ENCODE measurements at places on chromosomes 3 and 15.

- no peak for DNase-seq
Measured at GRCh38 chr15:85527895-85528294, 147.5 kb downstream of the AKAP13 start.

DNA sequence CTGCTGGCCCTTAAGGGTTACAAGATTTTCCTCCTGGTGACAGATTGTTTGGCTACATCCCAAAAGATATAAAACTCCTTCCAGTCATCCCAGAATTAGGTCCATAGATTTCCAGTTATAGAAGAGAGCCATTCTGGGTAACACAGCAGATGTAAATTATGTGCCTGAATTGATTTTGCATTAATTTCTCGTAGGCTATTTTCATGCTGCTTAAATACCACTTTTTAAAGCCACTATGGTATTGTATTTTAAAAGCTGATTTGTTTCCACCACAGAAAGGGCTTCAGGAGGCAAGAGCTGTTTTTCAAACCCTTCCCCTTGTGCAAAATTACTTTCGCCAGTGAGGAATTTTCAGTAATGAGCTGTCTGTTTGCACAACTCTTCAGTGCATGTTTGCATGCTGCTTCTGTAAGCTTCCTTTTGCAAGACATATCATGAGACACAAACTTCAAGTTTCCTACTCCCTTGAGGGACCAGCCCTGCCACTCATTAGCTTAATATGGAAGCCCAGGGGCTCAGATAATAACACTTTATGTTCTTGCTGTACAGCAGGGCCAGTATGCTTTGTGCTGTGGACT is 105.4 kb upstream of the TNIK start:
- DNase-seq: no peak

DNA sequence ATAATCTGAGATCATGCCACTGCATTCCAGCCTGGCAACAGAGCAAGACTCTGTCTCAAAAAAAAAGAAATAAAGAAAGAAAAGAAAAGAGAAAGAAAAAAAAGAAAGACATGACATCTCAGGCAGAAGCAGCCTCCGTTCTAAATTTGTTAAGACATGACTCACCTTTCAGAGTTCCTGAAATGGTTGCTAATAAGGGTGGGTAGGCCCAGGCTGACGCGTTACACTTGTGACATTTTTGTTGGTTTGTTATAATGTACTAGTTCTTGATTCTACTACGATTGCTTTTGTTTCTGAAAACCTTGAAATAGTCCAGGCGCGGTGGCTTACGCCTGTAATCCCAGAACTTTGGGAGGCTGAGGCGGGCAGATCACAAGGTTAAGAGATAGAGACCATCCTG is 21.0 kb downstream of the SLC25A20 start:
- no peak for DNase-seq

- DNase-seq: no peak
Measured at GRCh38 chr15:73926219-73927002, at the start of gene LOXL1. Gene LOXL1 (plus strand): TSS chr15:73926462. CDS start chr15:73926784, 322 bp downstream.

DNA sequence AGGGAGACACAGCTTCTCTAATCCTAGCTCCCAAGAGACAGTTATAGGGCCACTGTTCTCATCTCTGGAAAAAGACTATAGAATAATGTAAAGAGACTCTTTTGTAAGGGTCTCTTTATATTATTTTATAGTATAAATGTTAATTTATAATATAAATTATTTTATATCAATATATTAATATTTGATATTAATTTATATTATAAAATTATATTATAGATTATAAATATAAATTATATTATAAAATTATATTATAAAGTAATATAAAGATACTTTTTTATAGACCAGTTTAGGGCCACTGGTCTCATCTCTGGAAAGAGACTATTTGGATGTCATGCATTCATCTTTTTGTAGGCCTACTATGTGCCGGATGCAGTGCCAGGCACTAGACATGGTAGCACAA is 53.9 kb downstream of the SV2B start:
- no peak for DNase-seq

DNA sequence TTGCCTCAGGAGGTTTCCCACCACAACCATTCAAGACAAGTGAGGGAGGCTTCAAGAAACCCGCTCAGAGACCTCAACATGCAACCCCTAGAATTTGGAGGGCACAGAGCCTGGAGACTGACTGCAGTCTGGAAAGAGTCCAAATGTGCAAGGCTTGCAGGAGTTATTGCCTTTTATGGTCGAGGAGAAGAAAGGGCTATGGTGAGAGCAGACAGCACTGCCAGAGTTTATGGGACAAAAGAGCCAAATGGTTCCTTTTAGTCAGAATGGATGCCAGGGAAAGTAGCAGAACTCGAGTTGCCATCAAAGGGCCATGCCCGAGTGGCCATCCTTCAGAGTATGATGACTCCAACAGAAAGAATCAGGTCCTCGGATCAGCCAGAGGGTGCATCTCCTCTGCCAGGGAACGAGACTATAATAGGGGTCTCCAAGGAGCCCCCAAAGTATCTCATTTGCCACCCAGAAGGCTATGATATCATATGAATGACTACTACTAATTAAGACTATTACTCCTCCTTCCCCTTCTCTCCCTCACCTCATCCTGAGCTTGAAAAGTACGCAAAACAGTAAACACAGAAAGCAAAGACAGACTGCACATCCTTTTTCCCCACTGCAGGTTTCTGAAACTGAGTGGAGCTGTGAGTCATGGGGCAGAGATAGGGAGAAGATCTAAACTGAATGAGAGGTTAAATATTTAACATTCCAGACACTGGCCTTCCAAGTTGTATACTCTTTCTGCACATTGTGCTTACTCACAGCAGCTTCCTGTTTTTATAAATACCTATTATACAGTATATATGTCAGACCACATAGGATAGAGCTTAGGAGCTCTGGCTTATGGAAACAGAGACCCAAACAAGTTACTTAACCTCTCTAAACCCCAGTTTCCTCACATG is 33.9 kb upstream of the TMCO5A start:
- DNase-seq: no peak

GRCh38 chr3:112346491-112347122 is 13.7 kb downstream of the CD200 start:
- no peak for DNase-seq

DNA sequence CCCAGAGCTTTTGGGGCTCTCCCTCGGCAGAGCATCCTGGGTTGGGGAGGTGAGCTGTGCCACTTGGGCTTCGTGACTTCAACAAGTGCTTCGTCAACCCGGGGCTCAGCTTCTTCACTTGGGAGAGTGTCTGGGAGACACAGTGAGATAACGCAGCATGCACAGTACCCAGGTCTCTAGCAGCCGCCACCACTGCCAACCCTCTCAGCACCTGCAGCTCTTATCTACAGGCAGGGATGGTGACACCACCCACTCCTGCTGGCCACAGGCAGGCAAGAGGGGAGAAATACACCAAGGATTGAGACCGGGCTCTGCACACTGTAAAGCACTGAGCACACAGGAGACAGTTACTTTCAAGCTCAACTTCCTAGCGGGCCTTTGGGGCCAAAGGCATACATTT is 11.6 kb downstream of the TKT start:
- no peak for DNase-seq

- DNase-seq: no peak
Measured at GRCh38 chr15:31552482-31553099, 226.0 kb downstream of the KLF13 start.

GRCh38 chr3:133360476-133360875 is 39.4 kb upstream of the BFSP2 start:
- no peak for DNase-seq

- no peak for DNase-seq
Measured at GRCh38 chr3:42678447-42678846, 6.9 kb upstream of the KLHL40 start.

DNA sequence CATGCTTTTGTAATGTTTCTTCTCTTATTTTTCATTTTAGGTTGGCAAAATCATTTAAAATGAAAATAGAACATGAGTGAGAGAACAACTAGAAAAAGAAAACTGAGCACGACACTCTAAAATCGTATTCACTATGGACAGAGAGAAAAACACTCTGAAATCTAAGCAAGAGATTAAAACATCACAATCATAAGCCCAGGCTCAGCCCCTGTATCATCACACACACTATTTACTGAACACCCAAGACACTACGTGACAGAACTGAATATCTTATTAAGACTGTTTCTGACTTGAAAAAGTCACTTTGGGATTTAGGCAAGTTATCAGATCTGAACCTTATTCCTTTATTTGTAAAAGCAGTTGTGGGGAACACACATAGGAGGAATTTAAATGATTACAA is 82.6 kb upstream of the PLXND1 start:
- no peak for DNase-seq

GRCh38 chr3:43996379-43997301 is 245.0 kb upstream of the TOPAZ1 start:
- no peak for DNase-seq

DNA sequence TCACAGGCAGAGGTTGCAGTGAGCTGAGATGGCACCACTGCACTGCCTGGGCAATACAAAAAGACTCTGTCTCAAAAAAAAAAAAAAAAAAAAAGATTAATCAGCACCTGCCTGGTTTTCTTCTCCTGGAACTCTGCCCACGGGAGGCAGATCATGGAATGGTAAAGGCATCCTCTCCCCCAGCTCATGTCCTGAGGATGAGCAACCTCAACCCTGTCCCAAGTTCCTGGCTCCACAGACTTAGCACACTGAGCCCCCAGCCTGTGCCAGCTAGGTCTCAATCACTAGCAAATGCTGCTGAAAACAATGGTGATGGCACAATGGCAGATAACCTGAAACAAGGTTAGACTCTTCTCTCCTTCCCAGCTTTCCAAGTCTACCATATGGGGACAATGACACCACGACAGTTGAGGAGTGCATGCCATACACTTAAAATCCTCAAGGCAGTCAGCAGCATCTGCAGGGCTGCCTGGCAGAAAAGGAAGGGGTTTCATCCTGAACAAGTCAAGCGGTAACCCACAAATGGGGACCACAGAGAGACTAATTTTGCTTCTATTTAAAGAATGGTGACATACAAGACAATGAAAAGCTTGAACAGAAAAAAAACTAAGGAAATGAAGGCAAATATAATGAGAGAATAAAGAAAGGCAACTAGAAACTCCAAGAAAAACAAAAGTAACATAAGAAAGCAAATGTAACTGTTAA is 4.8 kb downstream of the CLN6 start:
- DNase-seq: no peak

- DNase-seq: peak; percentile 5
Measured at GRCh38 chr3:72258361-72259141, 473.6 kb upstream of the PROK2 start.

DNA sequence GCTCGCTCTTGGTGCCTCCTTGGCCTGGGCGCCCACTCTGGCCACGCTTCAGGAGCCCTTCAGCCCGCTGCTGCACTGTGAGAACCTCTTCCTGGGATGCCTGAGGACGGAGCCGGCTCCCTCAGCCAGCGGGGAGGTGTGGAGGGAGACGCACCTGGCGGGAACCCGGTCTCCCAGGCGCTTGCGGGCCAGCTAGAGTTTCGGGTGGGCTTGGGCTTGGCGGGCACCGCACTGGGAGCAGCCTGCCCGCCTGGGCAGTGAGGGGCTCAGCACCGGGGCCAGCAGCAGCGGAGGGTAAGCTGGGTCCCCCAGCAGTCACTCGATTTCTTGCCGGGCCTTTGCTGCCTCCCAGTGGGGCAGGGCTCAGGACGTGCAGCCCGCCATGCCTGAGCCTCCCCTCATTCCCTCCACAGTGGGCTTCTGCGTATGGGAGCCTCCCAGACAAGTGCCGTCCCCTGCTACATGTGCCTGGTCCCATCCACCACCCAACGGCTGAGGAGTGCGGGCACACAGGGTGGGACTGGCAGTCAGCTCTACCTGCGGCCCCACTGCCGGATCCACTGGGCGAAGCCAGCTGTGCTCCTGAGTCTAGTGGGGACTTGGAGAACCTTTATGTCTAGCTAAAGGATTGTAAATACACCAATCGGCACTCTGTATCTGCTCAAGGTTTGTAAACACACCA is 708.7 kb downstream of the VGLL3 start:
- no peak for DNase-seq

GRCh38 chr3:99846477-99847160 is 29.0 kb downstream of the CMSS1 start:
- no peak for DNase-seq

DNA sequence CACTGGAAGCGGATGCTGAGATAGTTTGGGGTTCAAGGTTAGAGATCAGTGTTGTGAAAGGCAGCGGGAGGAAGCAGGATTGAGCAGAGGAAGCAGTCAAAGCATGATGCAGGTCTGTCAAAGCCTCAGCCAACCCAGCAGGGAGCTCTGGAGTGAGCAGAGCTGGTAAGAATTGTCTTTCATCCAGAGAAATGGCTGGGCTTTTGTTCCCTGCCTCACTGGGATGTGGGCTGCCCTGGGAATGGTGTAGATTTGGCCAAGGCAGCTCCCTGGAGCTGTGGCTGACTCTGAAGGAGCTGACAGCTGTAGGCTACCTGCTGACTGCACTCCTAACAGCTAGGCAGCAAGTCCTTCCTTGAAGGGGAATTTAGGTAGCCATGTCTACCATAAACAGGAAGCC is 61.9 kb upstream of the STXBP5L start:
- no peak for DNase-seq

DNA sequence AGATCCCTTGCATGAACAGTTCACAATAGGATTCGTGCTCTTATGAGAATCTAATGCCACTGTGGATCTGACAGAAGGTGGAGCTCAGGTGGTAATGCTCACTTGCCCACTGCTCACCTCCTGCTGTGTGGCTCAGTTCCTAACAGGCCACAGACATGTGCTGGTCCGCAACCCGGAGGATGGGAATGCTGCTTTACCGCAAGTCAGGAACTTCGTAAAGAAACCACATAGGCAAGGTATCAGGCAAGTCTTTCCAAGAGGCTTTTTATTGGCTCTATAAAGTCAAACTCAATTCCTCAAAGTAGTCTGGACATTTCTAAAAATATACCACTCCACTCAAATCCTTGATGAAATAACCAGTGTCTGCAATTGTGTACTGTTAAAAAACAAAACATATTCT is 56.1 kb downstream of the OSTN start:
- no peak for DNase-seq
